ENCODE measurements at places on chromosomes 5 and 9.

DNA sequence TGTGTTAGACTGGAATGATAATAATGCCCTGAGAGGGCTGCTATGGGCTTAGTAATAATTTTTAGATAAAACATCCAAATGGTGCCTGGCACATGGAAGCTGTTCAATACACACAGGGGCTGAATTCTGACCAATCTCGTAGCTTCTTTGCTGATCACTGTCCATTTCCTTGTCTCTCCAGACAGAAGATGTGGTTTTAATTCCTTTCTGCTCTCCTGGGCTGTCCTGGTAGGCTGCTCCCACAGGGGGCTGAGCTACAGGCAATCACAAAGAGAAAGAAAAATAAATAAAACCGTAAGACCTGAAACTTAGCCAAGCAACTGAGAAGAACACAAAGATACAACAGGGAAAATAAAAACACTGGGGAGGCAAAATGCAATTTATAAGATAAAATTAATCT is 136.5 kb downstream of the CDK5RAP2 start:
- DNase-seq = no peak

DNA sequence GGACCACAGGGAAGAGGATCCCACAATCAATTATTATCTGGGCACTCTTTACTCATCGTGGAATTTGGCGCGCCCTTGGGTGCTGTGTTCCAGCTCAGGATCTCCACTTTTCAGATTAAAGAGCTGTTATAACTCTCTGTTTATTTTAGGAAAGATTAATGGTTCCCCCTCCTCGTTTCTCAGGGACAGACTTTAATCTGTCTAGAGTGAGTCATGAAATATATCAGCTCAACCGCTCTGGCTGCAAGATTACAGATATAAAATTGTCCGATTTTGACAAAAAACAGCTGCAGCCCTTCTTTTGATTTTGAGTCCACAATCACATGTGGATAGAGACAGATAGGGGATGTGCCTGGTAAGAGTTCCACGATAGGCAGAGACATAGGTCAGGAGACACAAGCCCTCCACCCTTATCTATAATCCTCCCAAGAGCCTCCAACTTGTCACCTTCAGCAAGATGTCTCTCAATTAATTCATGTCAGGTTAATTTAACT is 77.6 kb upstream of the ANKRD55 start:
- no peak for DNase-seq

DNA sequence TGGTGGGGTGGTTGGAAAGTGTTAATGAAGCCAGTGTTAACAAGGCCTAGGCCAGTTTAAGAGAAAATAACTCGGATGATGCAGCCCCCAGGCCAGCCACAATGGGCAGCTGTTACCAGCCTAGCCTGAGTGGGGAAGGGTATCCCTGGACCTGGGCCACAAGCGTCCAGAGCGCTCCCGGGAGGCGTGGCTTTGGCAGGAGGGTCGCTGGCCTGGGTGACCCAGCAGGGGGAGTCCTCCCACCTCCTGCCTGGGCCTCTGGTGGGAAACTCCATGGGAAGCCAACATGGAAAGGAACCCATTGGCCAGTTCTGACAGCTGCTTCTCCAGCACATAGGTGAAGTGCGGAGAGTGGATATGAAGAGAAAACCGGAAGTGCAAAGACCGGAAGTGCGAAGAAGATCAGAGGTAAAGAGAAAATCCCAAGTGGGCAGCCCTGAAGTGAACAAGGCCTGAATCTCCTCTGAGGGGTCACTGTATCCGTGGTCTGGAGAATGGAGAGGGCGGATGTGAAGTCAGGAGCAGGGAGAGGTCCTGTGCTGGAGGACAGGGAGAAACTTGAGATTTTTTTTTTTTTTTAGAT is 79.0 kb downstream of the ADCY2 start:
- DNase-seq = no peak

- DNase-seq = no peak
Observed at GRCh38 chr9:80204054-80204453, 632.3 kb downstream of the TLE4 start.

DNA sequence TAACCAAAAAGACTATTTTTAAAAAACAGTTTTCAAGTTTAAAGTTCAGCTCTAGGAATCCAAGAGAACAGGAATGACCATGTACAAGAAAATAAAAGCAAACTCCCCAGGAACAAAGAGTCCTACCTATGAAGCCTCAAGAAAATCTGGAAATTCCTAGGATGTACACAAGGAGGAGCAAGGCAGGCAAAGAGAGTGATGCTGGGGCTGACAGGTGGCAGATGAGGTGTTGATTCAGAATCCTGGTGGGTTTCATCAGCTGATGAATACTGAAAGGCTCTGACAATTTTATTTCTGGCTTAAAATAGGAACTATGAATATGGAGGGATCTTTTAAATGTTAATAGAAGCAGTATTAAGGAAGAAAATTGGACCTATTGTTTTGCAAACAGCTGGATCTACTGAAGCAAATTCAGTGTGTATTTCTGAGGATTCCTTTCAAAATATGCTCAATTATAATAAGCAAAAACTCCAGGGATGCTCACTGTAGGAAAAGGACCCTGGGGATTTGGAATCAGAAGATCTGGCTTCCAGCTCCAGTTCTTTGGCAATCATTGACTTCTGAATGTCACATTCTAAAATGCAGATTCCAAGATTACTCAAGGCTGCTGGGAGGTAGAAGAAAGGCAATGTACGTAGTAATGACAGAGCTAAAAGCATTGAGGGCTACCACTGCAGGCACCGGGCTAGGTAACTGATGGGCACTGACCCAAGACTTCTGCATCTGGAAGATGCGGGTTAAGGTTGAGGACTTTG is 28.0 kb upstream of the SH3RF2 start:
- no peak for DNase-seq

GRCh38 chr9:78289474-78289873 is 7.5 kb upstream of the PSAT1 start:
- no peak for DNase-seq

GRCh38 chr9:19665146-19665863 is 123.5 kb downstream of the SLC24A2 start:
- no peak for DNase-seq

- DNase-seq = no peak
Observed at GRCh38 chr5:167793700-167794099, 497.7 kb upstream of the WWC1 start.

- DNase-seq = no peak
Observed at GRCh38 chr5:180487556-180487955, 6.6 kb upstream of the CNOT6 start.

- DNase-seq = no peak
Observed at GRCh38 chr5:178309271-178310013, 76.8 kb upstream of the PHYKPL start.

GRCh38 chr5:10892147-10892910 is 131.3 kb upstream of the DAP start:
- no peak for DNase-seq

DNA sequence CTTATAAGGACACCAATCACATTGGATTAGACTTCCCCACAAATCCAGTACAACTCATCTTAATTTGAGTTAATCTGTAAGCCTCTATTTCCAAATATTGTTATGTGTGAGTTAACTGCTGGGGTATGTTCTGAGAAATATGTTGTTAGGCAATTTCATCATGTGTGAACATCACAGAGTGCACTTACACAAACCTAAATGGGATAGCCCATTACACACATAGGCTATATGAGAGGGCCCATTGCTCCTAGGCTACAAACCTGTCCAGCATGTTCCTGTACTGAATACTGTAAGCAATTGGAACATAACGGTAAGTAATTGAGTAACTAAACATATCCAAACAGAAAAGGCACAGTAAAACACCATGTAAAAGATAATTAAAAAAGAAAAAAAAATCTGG is 19.1 kb upstream of the ARSI start:
- no peak for DNase-seq
